ENCODE measurements at places on chromosomes 1 and 21.

DNA sequence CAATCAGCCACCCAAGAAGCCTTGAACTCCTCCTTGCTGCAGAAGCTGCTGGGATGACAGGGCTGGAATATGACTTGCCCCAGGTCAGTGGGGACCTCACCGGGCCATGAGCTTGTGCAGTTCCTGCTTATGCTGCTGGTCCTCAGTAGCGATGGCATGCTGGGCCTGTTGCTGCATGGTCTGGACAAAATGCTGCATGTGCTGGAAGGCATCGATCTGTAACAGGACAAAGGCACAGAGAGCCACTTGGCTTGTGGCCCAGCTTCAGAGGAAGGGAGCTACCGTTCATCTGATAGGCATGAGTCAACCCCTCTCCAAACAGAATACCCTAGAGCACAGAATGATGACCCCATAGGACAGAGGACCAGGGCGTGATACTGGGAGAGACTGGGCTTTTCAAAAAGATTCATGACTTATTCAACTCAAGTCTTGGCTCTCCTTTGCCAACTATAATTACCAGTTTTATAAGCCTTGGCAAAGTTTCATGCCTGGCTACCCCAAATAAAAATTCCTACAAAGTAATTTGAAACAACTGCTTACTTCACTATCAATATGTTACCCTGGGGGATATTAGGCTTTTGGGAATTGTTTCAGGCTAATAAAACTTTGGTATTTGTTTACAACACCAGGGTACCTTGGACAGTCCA is 34.7 kb upstream of the EXOSC10 start:
- DNase-seq = no peak

DNA sequence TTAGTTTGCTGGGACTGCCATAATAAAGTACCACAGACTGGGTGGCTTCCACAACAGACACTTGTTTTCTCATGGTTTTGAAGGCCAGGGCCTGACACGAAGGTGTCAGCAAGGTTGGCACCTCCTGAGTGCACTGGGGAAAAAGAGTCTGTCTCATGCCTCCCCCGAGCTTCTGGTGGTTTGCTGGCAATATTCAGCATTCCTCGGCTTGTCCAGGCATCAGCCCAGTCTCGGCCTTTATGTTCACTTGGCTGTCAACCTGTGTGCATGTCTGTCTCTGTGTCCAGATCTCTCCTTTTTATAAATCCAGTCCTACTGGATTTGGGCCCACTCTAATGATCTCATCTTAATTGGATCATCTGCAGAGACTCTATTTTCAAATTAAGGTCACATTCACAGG is 72.6 kb downstream of the DOP1B start:
- no peak for DNase-seq

DNA sequence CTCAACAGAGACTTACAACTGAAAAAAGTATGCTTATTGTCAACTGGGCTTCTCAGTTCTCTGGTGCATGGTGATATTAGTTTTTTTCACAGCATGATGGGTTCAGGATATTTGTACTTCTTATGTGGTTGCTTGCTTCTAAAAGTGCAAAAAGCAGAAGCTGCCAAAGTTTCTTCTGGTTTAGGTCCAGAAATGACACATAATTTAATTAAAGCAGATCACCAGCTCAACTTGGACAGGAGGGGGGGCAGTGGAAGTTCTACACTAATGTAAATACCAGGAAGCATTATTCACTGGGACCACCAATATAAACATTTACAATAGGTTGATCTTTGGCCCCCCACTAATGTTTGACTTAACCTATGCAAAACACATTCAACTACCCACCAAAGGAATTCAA is 354.8 kb upstream of the BRINP3 start:
- no peak for DNase-seq

DNA sequence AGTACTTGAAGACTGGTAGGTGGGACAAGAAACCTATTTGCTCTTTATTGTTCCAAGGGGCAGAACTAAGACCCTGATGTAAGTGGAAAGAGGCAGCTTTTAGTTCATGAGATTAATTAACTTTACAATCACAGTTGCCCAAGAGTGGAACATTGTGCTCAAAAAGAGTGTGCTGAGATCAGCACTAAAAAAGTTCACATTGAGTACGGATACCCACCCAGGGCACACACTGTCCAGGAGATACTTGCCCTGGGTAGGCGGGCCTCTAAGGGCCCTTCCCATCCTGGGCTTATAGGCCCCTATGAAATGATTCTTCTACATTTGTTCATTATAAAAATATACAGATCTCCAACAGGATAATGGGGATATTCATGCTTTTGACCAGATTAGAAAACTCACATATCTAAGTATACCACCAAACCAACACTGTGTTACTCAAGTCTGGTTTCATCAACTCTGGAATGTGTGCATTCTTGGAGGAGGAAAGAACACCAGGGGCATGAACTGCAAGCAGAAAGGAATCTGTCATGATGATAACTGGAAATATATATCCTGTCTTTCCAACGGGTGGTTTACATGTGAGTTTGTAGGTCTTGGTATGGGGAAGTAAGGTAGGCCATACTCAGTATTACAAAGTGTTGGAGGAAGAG is 626.2 kb downstream of the SMYD3 start:
- DNase-seq = no peak

- no peak for DNase-seq
These were observed 203.5 kb upstream of the TMEM51 start for GRCh38 chr1:14949836-14950713.

GRCh38 chr1:99643021-99643779 is 2.7 kb upstream of the PALMD start:
- no peak for DNase-seq

GRCh38 chr1:41500378-41500777 is 15.9 kb upstream of the EDN2 start:
- DNase-seq = no peak

GRCh38 chr1:104855550-104855949 is 1105.9 kb downstream of the AMY1C start:
- no peak for DNase-seq

- DNase-seq = no peak
These were observed 156.2 kb downstream of the PLA2G4A start for GRCh38 chr1:186984959-186985358.

GRCh38 chr1:154433161-154433764 is 28.1 kb downstream of the IL6R start:
- DNase-seq = peak; percentile 48

- DNase-seq = no peak
These were observed 12.8 kb downstream of the BRWD1 start for GRCh38 chr21:39300587-39300986.

GRCh38 chr1:209267968-209268367 is 315.5 kb upstream of the CAMK1G start:
- DNase-seq = no peak

- no peak for DNase-seq
These were observed 79.1 kb downstream of the RGS21 start for GRCh38 chr1:192395895-192396294.

- peak; percentile 48 for DNase-seq
These were observed 594 bp downstream of the HDGF start for GRCh38 chr1:156750711-156751450.

DNA sequence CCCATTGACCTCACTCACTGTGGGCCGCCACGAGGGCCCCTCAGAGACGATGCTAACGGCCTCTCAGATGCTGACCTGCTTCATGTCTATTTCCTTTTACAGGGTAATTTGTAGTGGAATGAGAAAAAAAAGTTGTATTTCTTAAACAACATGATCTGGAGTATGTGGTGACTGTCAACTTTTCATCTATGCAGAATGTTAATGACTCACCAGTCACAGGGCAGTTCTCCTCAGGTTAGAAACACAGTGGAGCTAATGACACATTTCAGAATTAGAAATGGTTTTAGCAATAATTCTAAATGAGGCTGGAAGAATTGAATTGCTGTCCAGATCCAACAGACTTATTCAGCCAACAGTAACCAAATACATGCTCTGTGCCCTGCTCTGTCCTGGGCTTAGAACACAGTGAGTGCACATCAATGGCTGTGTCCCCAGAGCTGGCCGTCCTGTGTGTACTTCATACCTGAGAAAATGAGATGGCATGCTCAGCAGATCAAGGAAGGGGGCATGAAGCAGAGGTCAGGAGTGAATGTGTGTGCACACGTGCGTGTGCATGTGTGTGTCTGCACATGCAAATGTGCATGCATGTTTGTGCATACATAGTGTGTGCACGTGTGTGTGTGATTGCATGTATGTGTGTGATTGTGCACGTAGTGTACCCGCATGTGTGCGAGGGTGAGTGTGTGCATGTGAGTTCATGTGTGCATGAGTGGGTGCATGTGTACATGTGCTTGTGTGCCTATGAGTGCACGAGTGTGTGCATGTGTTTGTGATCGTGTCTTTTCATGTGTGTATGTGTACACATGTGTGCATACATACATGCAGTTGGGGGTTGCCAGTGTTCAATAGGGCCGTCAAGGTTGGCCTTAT is 145.3 kb downstream of the PCBP3 start:
- DNase-seq = no peak

DNA sequence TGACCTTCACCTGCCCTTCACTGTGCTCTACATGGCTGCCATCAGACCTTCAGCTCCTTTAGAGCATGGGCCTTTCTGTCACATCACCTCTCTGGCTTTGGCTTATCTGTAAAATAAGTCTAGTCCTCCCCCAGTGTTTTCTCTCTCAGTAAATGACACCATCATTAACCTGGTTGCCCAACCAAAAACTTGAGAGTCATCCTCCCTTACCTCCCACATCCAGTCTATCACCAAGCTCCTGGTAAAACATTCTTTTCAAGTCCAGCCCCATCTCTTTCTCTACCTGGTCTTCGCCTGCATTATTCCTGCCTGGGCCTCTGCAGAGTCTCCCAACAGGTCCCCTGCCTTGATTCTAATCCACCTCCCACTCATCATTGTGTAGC is 13.1 kb downstream of the SLC26A9 start:
- DNase-seq = no peak

DNA sequence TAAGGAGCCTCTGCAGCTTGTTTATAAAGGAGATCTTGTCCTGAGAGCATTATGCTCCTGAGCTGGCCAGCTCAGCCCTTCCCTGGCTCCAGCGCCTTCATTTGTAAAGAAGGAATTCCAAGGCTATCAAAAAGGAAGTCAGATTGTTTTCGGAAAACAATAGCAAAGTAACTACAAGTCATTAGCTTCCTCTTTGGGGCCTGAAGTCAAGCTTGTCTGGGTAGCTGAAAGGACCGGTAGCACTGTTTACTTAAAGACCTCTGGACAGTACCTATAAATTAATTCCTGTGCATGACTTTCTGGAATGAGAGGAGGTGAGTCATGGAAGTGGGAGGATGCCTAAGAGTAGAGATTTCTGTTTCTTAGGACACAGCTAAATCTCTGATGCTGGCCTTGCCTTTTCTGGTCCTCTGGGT is 20.7 kb upstream of the GJA5 start:
- no peak for DNase-seq

GRCh38 chr1:17207966-17208418 is 3.1 kb downstream of the PADI1 start:
- DNase-seq = peak; percentile 66

DNA sequence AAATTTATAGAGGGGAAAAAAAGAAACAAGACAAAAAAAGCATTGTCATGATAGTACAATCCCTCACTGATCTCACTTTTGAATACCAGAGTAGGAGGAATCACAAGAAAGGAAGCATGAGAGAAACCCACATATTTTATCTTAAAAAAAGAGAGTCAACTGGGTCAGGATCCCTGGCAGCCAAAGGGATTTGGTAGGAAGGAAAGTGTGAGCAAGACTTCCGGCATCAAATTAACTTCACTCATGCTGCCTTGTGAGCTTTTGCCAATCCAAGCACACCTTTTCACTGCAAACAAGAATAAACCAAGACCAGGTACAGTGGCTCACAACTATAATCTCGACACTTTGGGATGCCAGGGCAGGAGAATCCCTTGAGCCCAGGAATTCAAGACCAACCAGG is 53.1 kb downstream of the SLC9C2 start:
- DNase-seq = no peak

DNA sequence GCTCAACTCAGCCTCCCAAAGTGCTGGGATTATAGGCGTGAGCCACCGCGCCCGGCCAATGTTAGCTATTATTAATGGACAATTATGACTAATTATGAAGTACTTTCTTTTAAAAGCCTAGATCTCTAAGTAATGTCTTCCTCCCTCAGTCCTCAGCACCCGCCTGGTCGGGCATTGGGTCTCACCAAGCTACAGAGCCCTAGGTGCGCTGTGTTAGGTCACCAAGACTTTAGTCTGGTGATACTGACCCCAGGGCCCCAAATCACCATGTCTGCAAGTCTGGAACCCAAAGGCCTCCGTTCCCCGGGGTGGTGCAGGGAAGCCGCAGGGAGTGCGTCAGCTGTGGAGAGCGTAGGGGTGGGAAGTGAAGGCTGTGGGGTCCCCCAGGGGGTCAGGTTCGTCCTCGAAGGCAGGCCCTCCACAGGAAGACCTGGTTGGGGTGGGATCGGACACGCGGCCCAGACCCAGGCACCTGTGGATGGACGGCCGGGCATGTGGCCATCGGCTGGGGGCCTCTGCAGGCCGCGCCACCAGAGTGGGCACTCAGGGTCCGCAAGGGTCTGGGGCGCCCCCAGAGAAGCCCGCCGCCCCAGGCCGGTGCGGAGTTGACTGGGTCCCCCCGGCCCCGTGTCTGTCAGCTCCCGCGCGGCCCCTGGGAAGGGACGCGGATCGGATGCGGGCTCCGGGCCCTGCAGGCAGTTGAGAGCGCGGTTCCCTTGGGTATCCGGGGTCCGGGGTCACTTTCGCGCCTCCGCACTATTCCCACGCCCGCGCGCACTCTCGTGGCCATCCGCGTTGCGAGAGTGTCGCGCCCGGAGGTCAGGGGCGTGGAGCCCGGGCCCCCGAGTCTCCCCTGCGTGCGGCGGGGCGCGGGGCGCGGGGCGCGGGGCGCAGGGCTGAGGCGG is 710 bp upstream of the PDXK start:
- DNase-seq = no peak

DNA sequence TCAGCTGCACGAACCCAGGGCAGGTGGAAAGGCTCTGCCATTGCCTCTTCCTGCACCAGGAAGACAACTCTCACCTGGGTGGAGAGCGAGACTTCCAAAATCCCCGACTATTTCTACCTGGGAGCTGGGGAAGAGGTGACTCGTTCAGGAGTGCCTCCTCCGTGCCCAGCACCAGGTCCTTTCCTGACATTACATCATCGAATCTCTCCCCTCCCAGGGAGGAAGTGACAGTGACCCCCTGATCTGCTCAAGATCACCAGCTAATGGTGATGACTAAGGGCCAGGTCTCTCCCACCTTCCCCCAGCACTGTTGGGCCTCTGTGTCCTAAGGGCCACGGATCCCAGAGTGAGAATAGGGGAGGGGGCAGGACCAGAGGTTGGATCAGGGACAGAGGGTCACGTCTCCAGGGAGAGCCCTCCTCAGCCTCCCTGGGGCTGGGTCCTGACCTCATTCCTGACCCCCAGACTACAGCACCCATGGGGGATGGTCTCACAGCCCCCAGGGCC is 6.8 kb downstream of the MEGF6 start:
- DNase-seq = no peak

DNA sequence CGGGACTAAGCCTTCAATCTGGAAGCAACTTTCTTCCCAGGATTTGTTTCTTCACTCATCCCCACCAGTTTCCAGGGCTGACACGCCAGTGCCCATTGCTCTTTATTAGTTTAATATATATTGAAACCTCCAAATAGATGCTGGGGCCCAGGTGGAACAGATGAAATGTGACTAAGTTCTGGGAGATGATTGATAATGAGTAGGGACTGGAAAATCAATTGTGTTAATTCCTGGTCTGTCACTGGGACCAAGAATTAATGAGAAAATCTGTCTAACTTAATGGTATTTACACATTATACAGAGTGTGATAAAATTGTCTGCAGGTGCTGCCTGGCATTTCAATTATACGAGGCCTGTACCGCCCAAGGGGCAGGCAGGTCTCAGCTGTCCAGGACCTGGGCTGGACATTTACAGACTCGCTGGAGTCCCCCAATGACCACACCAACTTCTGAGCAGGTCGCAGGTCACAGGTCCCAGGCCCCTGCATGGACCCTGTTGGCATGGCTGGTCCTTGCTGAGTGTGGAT is 35.8 kb downstream of the UBIAD1 start:
- no peak for DNase-seq

- DNase-seq = peak; percentile 83
These were observed 18.0 kb upstream of the ID3 start for GRCh38 chr1:23577056-23578004.
